ENCODE measurements at places on chromosomes 12 and 14.
A peak's percentile ranks its signal among the peaks of the same experiment; 100 is the strongest.

GRCh38 chr12:103677905-103678304, 90.8 kb downstream of the STAB2 start:
- no peaks in the 10 kb centered on the region for H3K4me1 ChIP-seq
- H3K27ac ChIP-seq = no peak overlapping the region
- no peaks in the 10 kb centered on the region for H3K36me3 ChIP-seq
- H3K4me3 ChIP-seq = no peak overlapping the region

DNA sequence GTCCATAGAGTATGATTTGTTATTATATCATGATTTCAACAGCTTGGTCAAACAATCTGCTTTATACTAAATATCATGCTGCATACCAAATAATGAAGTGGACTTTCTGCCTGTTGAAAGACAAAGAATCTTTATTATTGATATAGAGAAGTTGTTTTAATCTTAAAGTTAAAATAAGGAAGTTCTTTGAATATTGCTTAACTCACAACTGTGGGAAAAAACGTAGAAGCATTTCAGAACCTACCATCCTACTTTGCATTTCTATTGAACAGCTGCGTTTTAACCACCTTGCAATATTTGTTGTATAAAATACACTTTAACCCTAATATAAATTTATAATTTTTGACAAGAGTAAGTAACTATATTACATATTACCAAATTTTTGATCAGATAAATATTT, 22.9 kb upstream of the ARL1 start:
- H3K36me3 ChIP-seq = no peaks in the 10 kb centered on the region
- no peak for DNase-seq
- H3K27ac ChIP-seq = no peak overlapping the region
- H3K27me3 ChIP-seq = no peaks in the 10 kb centered on the region
- no peak overlapping the region for H3K4me3 ChIP-seq
- H3K4me1 ChIP-seq = no peaks in the 10 kb centered on the region

GRCh38 chr12:94855853-94856252, 147.6 kb downstream of the NDUFA12 start:
- no peak overlapping the region for H3K27ac ChIP-seq
- no peaks in the 10 kb centered on the region for H3K4me1 ChIP-seq
- peaks cover 10% of the 10 kb centered on the region for H3K36me3 ChIP-seq

DNA sequence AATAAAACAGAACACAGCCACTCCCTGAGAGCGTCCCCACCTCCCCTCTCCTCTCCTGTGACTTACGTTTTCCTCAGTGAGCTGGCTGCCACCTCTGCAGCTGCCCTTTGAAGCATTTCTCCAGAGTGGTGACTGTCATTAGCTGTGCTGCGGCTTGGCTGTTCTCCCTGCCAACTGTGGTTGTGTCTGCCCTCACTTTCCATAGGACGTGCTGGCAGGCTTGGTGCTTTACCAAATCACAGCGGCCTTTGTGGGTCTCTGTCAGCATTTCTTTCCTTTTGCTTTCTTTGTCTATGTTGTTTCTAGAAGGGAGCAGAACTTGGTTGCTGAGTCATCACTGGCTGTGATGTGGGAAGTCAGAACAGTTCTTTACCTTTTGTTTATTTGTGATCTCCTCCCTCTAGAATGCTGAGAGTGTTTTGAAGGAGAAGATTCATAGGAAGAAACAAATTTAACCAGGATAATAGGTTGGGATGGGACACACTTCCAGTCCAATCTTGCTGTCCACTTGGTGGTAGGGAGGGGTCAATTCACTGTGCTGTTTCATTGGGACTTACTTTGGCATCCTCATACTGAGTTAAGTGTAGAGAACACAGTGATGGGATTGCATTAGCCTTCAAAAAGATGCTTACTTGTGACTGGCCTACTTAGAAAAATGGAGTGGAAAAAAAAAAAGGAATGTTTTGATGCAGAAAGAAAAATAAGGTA, 88.2 kb downstream of the TMX1 start:
- H3K27me3 ChIP-seq = no peaks in the 10 kb centered on the region
- H3K36me3 ChIP-seq = no peaks in the 10 kb centered on the region
- H3K27ac ChIP-seq = peak overlapping the region; percentile 83
- H3K4me3 ChIP-seq = peak overlapping the region; percentile 27
- peaks cover 38% of the 10 kb centered on the region for H3K4me1 ChIP-seq
- DNase-seq = peak; percentile 71

GRCh38 chr14:24062216-24062980, 9.0 kb upstream of the CPNE6 start:
- H3K4me3 ChIP-seq = no peak overlapping the region
- H3K4me1 ChIP-seq = no peaks in the 10 kb centered on the region
- no peak overlapping the region for H3K27ac ChIP-seq
- no peak for DNase-seq

GRCh38 chr12:13952096-13952495, 29.3 kb downstream of the GRIN2B start:
- H3K4me1 ChIP-seq = no peaks in the 10 kb centered on the region
- peak overlapping the region; percentile 6 for H3K4me3 ChIP-seq
- peaks cover 17% of the 10 kb centered on the region for H3K27me3 ChIP-seq
- no peaks in the 10 kb centered on the region for H3K36me3 ChIP-seq
- no peak for DNase-seq

DNA sequence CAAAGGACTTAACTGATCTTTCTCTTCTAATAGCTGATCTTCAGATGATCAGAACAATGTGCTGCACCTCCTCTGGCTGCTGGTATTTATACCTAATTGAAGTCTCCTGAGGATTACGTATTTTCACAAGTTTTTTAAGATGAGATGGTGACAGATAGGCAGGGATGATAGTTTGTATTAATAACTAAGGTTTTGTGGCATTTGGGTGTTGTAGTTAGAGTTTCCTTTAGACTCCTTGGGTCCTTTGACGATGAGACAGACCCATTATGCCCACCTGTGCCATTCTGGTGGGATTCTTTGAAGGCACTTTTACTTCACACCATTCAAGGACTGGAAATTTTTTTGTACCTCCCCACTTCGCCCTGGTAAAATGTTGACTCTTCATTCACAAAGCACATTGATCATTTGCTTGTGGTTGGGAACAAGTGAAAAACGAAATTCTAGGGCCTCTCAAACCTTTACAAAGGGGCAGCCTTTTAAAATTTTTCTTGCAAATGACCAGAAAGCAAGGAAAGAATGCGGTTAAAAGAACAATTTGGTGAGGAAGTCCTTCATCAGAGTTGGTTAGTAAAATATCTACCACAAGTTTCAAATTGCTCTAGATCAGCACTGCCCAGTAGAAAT, at the start of gene IFNG:
IFNG (minus strand) TSS at position 60 of the 624 bp plus-strand sequence. CDS start 125 bp downstream, outside the sequence.
- H3K27ac ChIP-seq = no peak within 1 kb of the TSS
- H3K4me1 ChIP-seq = peaks cover 11% of the 10 kb centered on the region
- H3K27me3 ChIP-seq = no peaks in the 10 kb centered on the region
- H3K36me3 ChIP-seq = no peaks in the 10 kb centered on the region

GRCh38 chr12:62817556-62818271, 117.2 kb downstream of the PPM1H start:
- no peak overlapping the region for H3K27ac ChIP-seq
- DNase-seq = peak; percentile 42
- no peaks in the 10 kb centered on the region for H3K36me3 ChIP-seq
- H3K4me1 ChIP-seq = peaks cover 7% of the 10 kb centered on the region
- peak overlapping the region; percentile 10 for H3K4me3 ChIP-seq

DNA sequence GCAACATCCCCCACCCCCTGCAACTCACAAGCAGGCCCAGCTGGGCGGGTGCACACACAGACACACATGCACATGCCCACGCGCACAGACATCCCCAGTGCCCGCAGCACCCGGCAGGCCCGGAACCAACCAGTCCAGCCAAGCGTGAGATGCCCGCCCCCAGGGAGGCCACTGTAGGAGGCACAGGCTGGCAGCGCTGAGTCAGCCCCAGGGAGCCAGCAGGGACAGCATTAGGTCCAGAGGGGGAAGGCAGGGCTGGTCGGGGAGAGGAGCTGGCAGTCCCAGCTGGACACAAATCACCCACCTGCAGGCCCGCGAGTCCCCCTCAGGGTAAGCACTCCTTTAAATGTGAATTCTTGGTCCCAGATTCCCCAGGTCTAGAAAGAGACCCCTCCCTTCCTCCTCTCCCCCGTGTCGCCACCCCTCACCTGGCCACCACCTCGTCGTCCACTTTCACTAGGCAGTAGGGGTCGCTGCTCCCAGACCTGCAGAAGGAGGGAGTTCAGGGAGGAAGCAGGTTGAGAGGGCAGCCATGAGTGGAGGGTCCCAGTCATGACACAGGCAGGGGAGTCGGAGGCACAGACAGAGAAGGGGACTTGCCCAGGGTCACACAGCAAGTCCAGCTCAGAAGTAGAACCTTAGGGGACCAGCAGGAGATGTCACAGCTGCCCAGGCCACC, 5.0 kb downstream of the RASAL1 start:
- no peaks in the 10 kb centered on the region for H3K36me3 ChIP-seq
- peaks cover 7% of the 10 kb centered on the region for H3K4me1 ChIP-seq
- H3K4me3 ChIP-seq = no peak overlapping the region
- H3K27ac ChIP-seq = no peak overlapping the region
- H3K27me3 ChIP-seq = no peaks in the 10 kb centered on the region

DNA sequence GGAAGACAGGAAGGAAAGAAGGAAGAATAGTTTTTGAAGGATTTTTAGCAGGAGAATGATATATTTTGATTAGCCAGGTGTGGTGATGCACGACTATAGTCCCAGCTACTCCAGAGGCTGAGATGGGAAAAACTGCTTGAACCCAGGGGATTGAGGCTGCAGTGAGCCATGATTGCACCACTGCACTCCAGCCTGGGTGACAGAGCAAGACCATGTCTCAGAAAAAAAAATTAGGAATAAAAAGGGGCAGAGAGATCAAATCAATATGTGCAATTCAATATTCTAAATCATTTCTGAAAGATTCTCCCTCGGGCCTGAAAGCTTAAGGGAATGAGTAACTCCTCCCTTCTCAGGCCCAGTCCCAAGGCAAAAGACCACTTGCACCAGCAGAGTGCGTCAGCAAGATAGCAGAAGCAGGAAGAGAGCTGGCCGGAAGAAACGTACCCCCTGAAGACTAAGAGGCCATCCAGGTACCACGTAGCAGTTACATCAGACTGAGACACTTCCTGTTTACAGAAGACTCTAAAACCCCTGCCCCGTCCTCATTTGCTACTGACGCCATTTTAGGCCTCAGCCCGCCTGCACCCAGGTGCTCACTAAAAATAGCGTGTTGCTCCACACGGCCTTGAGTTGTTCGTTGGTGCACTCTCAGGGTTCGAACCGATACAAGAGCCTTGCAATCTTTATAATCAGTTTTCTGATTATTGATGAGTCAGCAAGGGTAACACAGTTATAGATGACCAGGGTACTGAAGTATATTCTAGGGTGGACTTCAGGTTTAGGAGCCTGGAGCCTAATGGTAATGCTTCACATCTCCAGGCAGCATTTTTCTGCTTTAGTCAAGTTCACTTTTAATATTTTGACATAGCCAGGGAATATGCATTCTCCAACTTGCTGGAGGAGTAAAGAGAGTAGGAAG, 57.7 kb upstream of the CSRP2 start:
- no peak for DNase-seq
- H3K4me3 ChIP-seq = no peak overlapping the region
- H3K27ac ChIP-seq = no peak overlapping the region

DNA sequence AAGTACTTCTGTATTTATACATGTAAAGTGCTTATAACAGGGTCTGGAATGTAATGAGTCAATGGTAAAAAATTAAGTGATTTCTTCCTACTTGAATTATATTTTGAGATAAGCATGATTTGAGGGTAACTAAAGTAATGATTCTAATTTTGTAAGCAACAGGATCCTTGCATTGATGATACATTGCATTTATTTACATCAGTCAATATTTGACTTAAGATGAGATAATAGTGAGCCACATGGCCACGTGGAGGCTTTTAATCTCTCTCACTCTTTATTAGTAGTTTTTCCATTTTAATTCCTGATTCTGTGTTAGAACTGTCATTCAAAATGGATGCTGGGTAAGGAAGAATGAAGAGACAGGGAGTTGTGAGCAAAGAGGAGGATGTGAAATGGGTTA, 298.1 kb upstream of the PRICKLE1 start:
- H3K36me3 ChIP-seq = no peaks in the 10 kb centered on the region
- no peak overlapping the region for H3K4me3 ChIP-seq
- peaks cover 5% of the 10 kb centered on the region for H3K4me1 ChIP-seq
- no peak for DNase-seq

DNA sequence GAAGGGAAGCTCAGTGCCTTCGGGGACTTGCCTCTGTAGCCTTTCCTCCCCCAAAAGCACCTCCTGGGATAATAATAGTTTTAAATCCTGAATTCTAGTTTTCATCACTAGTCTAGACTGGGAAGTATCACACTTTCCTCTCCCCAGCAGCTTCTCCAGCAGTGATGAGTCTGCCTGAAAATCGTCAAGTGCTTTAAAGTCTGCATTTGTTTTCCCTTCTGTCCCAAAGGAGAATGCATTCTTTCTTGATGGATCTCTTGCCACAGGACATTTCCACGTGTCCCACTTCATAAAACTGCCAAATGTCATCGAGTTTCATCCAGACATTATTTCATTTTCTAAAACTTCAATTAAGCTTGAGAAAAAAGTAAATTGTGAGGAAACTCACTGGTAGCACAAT, 15.0 kb downstream of the CSRP2 start:
- H3K27ac ChIP-seq = no peak overlapping the region
- H3K4me3 ChIP-seq = no peak overlapping the region
- DNase-seq = no peak
- peaks cover 7% of the 10 kb centered on the region for H3K36me3 ChIP-seq

DNA sequence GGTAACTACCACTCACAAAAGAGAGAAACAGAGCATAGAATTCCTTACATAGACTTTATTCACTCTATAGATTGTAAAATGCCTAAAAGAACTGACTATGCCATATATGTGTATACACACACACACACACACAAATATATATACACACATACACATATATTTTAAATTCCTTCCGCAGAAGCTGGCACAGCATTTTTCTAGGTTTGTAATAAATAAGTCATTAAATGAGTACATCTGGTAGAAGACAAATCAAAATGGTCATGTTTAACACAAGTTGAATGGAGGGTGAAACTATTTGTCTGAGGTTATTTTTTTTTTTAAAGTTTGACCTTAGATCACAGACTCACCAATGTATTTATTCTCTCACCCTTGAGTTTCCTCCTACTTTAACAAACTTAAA, 58.2 kb downstream of the CCER1 start:
- no peak overlapping the region for H3K4me3 ChIP-seq
- no peak for DNase-seq
- no peaks in the 10 kb centered on the region for H3K27me3 ChIP-seq
- H3K4me1 ChIP-seq = peaks cover 13% of the 10 kb centered on the region
- H3K27ac ChIP-seq = no peak overlapping the region

DNA sequence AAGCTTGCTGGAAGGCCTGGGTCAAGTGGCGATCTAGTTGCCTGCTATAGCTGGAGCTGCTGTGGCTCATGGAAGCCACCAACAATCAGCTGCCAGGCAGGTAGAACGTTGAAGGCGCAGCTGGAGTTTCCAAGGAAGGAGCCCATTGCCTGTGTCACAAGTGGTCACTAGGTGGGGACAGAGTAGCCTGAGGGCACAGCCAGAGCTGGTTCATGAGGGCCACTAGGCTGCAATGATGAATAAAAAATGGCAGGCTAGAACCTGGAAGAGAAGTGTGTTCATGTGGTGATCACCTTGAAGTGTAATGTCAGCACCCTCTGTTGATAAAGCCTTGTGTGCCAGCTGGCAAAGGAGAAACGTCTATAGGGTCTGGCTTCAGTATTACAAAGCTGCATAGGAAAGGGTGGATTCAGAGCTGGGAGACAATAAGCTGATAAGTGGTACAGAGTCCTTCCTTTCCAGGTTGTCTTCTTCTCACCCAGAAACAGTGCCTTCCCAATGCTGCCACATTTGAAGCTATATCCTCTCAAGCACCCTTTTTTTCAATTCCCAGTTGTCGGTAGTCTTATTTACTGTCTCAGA, 165.8 kb downstream of the EMP1 start:
- no peak overlapping the region for H3K4me3 ChIP-seq
- H3K27ac ChIP-seq = no peak overlapping the region
- DNase-seq = peak; percentile 80
- peaks cover 51% of the 10 kb centered on the region for H3K27me3 ChIP-seq
- H3K36me3 ChIP-seq = no peaks in the 10 kb centered on the region
- peaks cover 5% of the 10 kb centered on the region for H3K4me1 ChIP-seq
